ENCODE measurements at places on chromosomes 11 and 22.

- DNase-seq: no peak
Measured at GRCh38 chr11:61486779-61487178, 21.8 kb upstream of the LRRC10B start.

GRCh38 chr11:45176996-45177395, 30.6 kb downstream of the PRDM11 start:
- no peak for DNase-seq

GRCh38 chr11:74941492-74941891, 7.4 kb downstream of the XRRA1 start:
- no peak for DNase-seq

- no peak for DNase-seq
Measured at GRCh38 chr11:112355726-112356125, 95.1 kb upstream of the PLET1 start.

DNA sequence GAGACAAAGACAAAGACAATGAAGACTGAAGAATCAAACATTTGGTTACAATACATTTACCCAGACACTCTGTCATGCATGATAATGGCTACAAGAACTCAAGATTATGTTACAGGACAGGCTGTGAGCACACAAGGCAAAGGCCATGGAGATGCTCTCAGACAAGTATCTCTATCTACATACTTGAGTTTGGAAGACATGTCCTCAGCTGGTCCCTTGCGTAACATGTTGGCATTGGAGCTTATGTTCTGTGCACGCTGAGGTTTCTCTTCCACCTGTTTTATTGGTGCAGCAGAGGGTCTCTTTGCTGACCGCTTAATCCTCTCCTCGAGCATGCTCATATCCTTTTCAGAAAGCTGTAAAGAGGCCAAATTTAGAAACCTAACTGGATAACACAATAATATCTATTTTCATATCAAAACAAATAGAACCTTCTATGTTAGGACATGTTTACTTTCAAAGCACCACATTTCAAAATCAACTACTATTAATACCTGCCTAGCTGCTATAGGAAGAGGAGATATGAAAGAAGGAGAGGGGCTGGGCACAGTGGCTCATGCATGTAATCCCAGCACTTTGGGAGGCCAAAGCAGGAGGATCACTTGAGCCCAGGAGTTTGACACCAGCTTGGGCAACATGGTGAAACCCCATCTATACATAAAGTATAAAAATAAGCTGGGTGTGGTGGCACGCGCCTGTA, 41.6 kb downstream of the F2 start:
- no peak for DNase-seq

DNA sequence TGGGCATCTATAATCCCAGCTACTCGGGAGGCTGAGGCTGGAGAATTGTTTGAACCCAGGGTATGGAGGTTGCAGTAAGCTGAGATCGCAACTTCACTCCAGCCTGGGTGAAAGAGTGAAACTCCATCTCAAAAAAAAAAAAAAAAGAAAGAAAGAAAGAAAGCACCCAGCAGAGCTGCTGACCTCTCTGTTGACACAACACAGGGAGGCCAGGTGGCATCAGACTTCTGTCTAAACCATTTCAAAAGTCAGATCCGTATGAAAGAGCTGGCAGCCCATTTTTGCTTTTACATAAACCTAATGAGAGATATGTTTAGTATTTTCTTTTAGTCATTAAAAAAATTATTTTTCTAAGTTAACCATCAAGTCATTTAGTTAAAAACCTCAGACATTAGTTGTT, 64.4 kb upstream of the RRM1 start:
- no peak for DNase-seq

GRCh38 chr11:2452321-2453012, 7.7 kb downstream of the KCNQ1 start:
- DNase-seq: no peak

DNA sequence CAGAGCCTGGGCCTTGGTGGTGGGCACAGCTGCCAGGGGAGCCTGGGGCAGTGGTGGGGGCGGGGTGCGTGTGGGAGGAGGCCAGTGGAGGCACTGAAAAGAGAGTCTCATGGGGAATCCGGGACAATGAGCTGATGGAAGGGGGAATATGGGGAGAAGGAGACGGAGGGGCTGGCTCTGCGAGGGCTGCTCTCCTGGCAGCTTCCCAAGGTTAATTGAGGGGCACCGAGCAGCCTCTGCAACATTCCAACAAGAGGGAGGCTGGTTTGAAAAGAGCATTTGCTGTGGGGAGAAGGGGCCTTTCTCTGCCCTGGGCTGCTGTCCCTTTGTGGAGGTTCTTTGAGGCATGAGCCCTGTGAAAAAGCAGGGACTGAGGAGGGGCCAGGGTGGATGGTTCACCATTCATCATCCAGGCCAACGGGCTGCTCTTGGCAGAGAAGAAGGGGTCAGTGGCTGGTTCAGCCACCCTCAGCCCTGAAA, 9.4 kb upstream of the IGSF9B start:
- DNase-seq: no peak

GRCh38 chr11:12106501-12106900, 3.9 kb upstream of the MICAL2 start:
- DNase-seq: no peak

DNA sequence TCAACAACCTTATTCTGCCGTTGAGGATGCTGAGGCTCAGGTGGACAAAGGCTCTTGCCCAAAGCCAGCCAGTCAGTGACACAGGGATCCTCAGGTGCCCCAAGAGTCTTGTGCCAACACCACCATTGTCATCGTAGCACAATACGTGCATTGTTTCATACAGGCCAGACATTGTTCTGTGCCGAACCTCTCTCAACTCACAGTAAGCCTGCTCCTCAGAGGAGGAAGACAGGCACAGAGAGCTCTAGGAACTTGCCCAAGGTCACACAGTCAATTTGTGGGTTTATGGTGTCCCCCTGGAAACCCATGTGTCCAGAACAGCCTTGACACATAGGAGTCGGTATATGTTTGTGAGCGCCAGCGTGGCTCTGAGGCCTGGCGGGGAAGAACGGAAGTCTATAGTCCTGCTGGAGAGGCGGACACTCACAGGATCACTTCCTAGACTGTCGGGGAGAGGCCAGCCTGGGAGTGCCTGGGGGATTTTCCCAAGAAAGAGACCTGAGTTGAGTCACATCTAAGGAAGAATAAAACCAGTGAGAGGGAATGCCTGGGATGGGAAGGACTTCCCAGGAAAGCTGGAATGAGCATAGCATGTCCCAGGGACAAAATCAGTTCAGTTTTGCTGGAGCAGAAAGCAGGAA, 20.2 kb downstream of the LIF start:
- no peak for DNase-seq

GRCh38 chr11:129458278-129458677, 82.6 kb downstream of the BARX2 start:
- DNase-seq: no peak

GRCh38 chr22:44671742-44672141, 30.3 kb upstream of the PRR5 start:
- no peak for DNase-seq

GRCh38 chr11:69156235-69156639, 502 bp downstream of the SMIM38 start:
- no peak for DNase-seq

GRCh38 chr11:36326524-36327419, 30.7 kb downstream of the PRR5L start:
- no peak for DNase-seq

DNA sequence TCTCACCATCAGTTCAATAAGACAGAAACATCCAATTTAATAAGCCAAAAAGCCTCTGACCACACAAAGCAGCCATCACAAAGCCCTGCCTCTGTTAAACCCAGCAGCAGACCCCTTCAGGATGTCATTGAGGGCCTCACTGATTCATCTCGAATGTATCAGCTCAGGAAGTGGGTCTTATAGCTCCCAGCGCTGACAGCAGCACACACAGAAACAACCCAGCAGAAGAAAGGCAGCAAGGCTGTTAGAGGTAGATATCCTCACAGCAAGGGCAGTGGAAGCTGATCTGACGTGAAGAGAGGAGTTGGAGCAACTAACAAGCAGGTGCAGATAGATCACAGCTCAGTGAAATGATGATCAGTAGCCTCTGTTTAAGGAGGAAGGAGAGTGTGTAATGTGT, 86.2 kb upstream of the NCAM1 start:
- DNase-seq: no peak

- DNase-seq: peak; percentile 53
Measured at GRCh38 chr22:20566420-20567260, 59.2 kb downstream of the MED15 start.

- DNase-seq: no peak
Measured at GRCh38 chr11:18748766-18749365, 22.9 kb upstream of the IGSF22 start.

- DNase-seq: no peak
Measured at GRCh38 chr11:6657346-6657745, 1.7 kb upstream of the DCHS1 start.

- no peak for DNase-seq
Measured at GRCh38 chr11:127643268-127644058, 642.9 kb upstream of the KIRREL3 start.

DNA sequence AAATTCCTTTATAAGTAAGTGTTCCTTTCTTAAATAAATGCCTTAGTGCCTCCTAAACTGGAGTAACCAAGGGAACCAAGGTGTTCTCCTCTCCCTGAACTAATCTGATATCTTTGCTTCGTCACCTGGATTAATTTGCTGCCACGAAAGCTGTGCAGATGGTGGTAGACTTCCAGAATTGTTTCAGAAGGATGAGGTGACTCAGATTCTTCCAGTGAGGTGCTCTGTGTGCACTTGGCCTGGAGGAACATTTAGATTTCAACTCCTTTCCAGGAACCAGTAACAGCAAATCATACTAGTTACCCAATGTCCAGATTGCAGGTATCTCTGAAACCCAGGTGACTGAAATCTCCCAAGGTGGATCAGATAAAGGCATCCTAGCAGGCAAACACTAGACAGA, 181.9 kb downstream of the FAT3 start:
- no peak for DNase-seq

GRCh38 chr11:115550291-115551059, 46.3 kb upstream of the CADM1 start:
- DNase-seq: no peak

DNA sequence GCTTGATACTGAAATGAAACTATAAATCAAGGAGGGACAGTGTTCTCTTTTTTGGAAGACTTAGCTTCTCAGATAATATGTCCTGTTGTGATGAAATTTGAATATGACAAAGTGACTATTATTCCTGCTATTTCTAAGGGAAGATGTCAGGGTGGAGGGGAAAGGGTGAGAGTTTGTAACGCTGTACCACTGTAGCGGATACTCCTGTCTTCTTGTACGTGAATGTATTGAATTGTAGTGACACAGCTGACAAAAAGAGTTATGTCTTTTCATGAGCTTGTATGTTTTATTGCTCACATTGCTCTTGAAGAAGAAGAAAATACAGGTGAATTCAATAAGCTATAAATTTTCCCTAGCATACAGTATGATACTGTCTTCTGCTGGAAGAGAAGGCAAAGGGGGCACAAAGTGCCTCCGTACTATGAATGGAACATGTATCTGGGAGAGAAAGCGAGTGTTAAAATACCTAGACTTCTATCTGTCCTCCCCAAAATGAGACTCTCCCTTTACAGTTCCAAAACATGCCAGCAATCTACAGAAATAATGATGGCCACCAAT, 538.5 kb upstream of the LRRC4C start:
- no peak for DNase-seq

DNA sequence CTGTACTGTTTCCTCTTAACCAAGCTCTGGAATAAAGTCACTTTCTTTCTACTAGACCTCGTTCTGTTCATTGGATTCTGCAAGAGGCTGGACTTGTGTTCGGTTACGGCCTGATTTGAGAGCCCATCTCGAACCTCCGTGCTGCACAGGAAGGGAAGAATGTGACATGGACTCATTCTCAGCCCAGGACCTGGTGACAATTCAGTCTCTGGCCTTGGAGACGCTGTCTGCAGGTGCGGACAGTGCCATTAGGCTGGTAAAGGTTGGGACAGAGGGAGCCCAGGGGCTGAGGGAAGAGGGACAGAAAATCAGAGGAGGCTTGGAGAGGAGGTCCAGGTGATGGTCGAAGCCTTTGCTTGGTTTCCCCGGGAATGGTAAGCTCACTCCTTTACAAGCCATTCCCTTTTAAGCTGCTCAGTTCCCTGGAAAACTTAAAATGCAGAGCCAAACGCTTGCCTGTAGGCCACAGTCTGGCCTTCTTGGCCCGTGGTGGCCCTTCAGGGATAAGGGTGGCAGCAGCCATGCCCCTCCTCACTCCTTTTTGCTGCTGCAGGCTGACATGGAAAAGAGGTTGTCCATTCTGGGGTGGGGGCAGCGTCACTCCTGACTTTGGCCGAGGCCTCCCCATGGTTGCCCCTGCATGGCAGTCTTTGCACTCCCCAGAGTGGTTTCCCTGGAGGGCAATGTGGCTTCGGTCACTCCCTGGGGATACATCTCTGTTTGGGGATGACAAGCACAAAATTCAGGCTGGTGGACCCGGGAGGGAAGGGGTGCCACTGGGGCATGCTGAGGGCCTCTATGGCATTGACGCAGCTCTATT, 52.3 kb downstream of the SHISAL1 start:
- no peak for DNase-seq

DNA sequence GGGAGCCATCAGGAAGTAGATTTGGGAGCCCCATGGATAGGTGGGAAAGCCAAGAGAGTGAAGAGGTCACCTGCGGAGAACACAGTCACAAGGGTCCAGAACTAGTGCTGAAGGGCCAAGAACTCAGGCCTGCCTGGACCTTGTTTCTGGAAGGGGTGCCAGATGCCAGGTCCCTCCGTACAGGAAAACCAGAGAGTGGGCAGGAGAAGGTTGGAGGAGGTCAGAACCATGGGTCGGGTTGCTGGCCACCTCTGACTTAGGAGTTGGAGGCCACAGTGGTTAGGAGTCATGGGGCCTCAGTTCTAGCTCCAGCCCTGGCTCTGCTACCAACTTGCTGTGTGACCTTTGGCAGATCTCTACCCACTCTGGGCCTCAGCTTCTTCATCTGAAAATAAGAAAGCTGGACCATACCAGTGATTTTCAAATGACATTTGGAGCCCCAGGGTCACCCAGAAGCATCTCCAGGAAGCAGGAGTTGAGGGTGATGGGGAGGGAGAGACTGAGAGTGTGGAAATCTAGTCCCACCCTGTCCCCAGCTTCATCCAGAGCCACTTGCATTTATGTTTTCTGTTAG, 20.8 kb upstream of the TUB start:
- no peak for DNase-seq

- DNase-seq: no peak
Measured at GRCh38 chr11:130727157-130728119, 188.8 kb downstream of the SNX19 start.

- no peak for DNase-seq
Measured at GRCh38 chr11:119089319-119089718, 4.6 kb downstream of the HMBS start.

- DNase-seq: no peak
Measured at GRCh38 chr11:111676878-111677585, 74.8 kb downstream of the SIK2 start.

DNA sequence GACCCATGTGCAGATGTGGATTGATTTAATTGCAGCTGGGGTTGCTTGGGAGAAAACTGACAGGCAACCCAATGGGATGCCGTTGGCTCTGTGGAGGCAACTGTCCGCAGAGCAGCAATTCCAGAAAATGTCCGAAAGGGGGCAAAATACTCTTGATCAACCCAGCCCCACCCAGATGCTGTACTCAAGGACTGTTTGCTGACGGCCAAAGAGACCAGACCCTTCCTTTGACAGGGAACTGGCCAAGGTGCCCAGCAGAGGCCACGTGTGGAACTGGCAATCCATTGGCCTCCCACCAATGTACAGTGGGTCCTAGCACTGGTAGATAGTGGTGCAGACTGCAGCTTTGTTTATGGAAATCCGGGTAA, 29.7 kb upstream of the KCNA4 start:
- DNase-seq: no peak

GRCh38 chr11:28520291-28520690, 412.1 kb downstream of the METTL15 start:
- no peak for DNase-seq

- DNase-seq: no peak
Measured at GRCh38 chr22:36753120-36753802, 22.7 kb downstream of the IFT27 start.

- no peak for DNase-seq
Measured at GRCh38 chr11:45651156-45651555, 14.3 kb downstream of the CHST1 start.
